A549 treated with dexamethasone at 1 μM for 4 hours (cell line): ENCODE measurements at places on chromosomes 5 and 9. TPM values are rescaled to one million over a fixed set of nuclear protein-coding genes. Genes with fewer than 3 reads are reported as not detected.

The GPRIN1 gene
- 8.1 to 10.1 TPM (median 9.3 TPM) in 5 replicates for total RNA-seq

The IFNK gene
- 0.13 TPM in 1 of 5 replicates, not detected in the others for total RNA-seq

The TCF7 gene
- total RNA-seq, result 9.6 to 13.2 TPM (median 12.5 TPM) in 5 replicates

The PRRX2 gene
- 5.6 to 11.2 TPM (median 9.4 TPM) in 5 replicates for total RNA-seq

The ANKDD1B gene
- 0.07 TPM in 2 of 5 replicates, not detected in the others for total RNA-seq

The PCDHGB2 gene
- 0.05 to 0.16 TPM (median 0.11 TPM) in 5 replicates for total RNA-seq
